Lower lobe of right lung (tissue), 2 donors: ENCODE measurements at places on chromosomes 12 and 14. TPM values are rescaled to one million over a fixed set of nuclear protein-coding genes. Genes with fewer than 3 reads are reported as not detected.

- no peak for DNase-seq
- peaks cover 6% of the 10 kb centered on the region for H3K4me1 ChIP-seq
- H3K36me3 ChIP-seq, result no peaks in the 10 kb centered on the region
- no peaks in the 10 kb centered on the region for H3K27me3 ChIP-seq
These were observed 123.3 kb downstream of the CEP83 start for GRCh38 chr12:94336211-94336925.

GRCh38 chr14:37088356-37089215 is 83.8 kb downstream of the SLC25A21 start:
- DNase-seq, result no peak
- H3K4me3 ChIP-seq, result no peak overlapping the region
- no peaks in the 10 kb centered on the region for H3K36me3 ChIP-seq
- no peak overlapping the region for H3K27ac ChIP-seq
- no peaks in the 10 kb centered on the region for H3K27me3 ChIP-seq
- no peaks in the 10 kb centered on the region for H3K4me1 ChIP-seq

The HCAR1 gene
- total RNA-seq, result 1.6 TPM

DNA sequence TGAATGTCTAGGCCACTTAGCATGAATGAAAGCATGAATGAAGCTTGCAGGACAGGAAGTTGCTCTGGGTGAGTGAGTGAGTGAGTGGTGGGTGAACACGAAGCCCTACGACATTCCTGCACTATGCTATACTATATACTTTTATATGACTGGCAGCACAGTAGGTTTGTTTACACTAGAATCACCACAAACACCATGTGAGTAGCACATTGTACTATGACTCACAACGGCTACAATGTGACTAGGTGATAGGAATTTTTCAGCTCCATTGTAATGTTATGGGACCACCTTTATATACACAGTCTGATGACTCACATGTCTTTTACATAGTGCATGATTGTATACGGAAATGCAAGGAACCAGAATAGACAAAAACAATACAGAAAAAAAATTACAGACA is 1480.2 kb downstream of the AACS start:
- no peaks in the 10 kb centered on the region for H3K36me3 ChIP-seq
- H3K27ac ChIP-seq, result no peak overlapping the region
- H3K27me3 ChIP-seq, result no peaks in the 10 kb centered on the region
- DNase-seq, result no peak
- H3K4me3 ChIP-seq, result no peak overlapping the region

DNA sequence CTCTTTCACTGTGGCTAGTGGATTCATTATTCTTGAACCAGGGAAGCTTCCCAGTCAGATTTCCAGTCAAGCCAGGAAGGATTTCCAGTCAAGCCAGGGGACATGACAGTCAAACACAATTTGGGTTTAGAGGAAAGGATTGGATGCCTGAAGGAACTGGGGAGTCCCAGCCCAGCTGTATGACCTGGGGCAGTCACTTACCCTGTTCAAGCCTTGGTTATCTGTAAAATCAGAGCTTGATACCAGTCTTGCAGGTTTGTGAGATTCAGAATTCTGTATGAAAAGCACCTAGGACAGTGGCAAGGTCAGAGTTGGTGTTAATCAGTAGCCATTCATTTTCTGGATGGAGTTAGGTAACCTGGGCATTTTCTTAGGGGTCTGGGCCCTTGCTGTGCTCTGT is 152.7 kb downstream of the CHST11 start:
- no peak for DNase-seq
- H3K4me1 ChIP-seq, result peaks cover 27% of the 10 kb centered on the region
- no peak overlapping the region for H3K27ac ChIP-seq

DNA sequence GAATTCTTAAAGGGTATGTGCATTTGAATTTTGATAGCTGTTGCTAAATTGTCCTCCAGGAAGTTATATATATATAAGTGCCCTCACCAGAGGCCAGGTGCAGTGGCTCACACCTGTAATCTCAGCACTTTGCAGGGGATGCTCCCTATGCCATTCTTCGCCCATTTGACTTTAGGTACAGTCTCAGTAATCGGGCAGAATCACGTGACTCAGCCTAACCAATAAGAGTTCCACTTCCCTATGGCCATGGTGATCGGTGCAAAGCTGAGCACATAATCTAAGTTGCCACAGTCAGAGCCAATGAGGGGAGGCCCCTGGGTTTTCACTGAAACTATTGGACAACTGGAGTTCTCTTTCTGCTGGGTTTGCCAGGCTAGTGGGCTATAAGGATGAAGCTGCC is 274.6 kb upstream of the TBX3 start:
- H3K4me3 ChIP-seq, result no peak overlapping the region
- H3K27ac ChIP-seq, result no peak overlapping the region

GRCh38 chr14:96181186-96182056 is 23.2 kb upstream of the BDKRB2 start:
- H3K36me3 ChIP-seq, result no peaks in the 10 kb centered on the region
- no peaks in the 10 kb centered on the region for H3K4me1 ChIP-seq
- H3K4me3 ChIP-seq, result no peak overlapping the region
- no peak overlapping the region for H3K27ac ChIP-seq
- no peak for DNase-seq

DNA sequence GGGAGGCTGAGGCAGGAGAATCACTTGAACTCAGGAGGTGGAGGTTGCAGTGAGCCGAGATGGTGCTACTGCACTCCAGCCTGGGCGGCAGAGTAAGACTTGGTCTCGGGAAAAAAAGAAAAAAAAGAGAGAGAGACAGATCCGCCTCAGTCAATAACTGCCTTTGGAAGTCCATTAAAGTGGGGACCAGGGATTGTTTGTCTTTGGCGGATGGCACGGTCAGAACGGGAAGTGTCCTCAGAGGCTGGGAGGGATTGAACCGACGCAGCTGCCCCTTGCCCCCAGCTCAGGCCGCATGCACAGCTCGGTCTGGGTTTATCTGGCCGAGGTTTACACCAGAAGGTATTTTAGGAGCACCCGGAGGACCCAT is 54.4 kb downstream of the TESC start:
- H3K4me3 ChIP-seq, result no peak overlapping the region
- H3K27me3 ChIP-seq, result no peaks in the 10 kb centered on the region
- no peak overlapping the region for H3K27ac ChIP-seq
- H3K4me1 ChIP-seq, result peaks cover 9% of the 10 kb centered on the region
- H3K36me3 ChIP-seq, result no peaks in the 10 kb centered on the region
- no peak for DNase-seq

DNA sequence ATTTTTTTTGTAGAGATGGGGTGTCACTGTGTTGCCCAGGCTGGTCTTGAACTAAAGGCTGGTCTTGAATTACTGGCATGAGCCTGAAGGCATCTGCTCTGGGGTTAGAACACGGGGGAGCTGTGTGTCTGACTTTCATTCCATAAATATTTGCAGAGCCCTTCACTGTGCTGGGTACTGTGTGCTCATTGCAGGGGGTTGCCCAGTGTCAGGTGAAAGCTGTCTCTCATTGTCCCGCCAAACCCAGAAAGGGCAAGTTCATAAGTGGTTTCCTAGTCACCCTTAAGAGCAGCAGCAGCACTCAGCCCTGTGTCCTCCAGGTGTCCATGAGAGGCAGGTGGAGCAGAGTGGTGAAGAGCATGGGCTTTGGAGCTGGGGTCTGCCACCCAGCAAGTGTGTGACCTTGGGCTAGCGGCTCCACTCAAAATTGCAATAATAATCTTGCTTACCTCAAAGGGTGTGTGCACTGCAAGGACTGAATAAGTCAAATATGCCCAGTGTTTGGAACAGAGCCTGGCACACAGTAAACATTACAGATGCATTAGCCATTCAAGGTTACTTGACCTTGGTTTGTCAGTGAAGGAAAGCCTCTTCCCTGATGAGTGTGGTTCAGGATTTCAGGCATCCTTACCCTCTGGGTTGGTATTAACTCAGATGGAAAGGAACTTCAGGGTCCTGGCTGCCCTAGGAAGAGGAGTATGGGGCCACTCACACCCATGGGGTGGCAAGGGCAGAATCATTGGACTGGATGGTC is 4.4 kb upstream of the SMIM41 start:
- H3K27ac ChIP-seq, result peak overlapping the region; percentile 31
- peaks cover 72% of the 10 kb centered on the region for H3K36me3 ChIP-seq
- no peaks in the 10 kb centered on the region for H3K27me3 ChIP-seq

The FAM181A gene
- total RNA-seq, result 6.4 TPM

- H3K4me3 ChIP-seq, result no peak overlapping the region
- no peak overlapping the region for H3K27ac ChIP-seq
- DNase-seq, result no peak
- H3K4me1 ChIP-seq, result peaks cover 31% of the 10 kb centered on the region
These were observed 5.8 kb downstream of the KDM2B start for GRCh38 chr12:121575051-121575450.

DNA sequence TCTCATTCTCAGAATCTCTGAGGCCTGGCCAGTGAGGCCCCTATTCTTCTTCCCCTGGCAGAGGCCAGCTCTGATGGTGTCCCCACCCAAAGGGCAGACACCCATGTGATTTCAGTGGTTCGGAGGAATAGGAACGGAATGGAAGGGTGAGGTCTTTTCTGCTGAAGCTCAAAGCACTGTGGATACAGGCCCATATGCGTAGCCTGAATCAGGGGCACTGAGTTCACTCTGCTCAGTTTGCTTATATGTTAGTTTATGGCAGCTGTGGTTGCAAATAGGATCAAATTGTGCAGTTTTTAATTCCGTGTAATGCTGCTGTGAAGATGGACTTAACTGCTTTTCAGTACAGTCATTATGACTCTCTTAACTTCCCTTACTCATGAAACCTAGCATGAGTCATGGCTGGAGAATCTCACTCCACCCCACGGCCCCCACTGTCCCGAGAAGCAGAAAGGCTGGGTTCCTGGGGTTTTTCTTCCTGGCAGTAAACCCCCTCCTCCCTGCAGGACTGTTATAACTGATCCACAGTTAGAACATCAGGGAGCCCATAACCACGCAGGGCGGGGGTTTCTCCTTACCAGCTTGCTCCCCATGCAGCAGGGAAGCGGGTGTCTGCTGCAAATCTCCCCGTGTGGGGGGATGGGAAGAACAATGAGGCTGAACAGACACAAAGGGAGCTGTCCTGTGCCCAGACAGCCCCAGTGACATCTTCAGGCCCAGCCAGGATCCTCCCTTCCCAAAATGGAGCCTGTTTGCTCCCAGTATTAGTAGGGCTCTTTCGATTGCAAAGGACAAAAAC is 122.7 kb downstream of the SLC38A6 start:
- peak overlapping the region; percentile 56 for H3K27ac ChIP-seq
- no peaks in the 10 kb centered on the region for H3K27me3 ChIP-seq
- H3K36me3 ChIP-seq, result no peaks in the 10 kb centered on the region
- peaks cover 44% of the 10 kb centered on the region for H3K4me1 ChIP-seq
- H3K4me3 ChIP-seq, result no peak overlapping the region

The TMEM119 gene
- total RNA-seq, result 13.4 TPM

- H3K36me3 ChIP-seq, result no peaks in the 10 kb centered on the region
- H3K27me3 ChIP-seq, result no peaks in the 10 kb centered on the region
- no peaks in the 10 kb centered on the region for H3K4me1 ChIP-seq
These were observed 717.3 kb downstream of the TRHDE start for GRCh38 chr12:72989458-72989947.

- peak overlapping the region; percentile 32 for H3K27ac ChIP-seq
- peaks cover 69% of the 10 kb centered on the region for H3K4me1 ChIP-seq
- H3K36me3 ChIP-seq, result no peaks in the 10 kb centered on the region
- H3K4me3 ChIP-seq, result no peak overlapping the region
These were observed 144.3 kb downstream of the CHST11 start for GRCh38 chr12:104600790-104601739.

The EP400 gene
- total RNA-seq, result 46.2 TPM

The TUNAR gene
- not detected for total RNA-seq

The CD4 gene
- 80.3 TPM for total RNA-seq

DNA sequence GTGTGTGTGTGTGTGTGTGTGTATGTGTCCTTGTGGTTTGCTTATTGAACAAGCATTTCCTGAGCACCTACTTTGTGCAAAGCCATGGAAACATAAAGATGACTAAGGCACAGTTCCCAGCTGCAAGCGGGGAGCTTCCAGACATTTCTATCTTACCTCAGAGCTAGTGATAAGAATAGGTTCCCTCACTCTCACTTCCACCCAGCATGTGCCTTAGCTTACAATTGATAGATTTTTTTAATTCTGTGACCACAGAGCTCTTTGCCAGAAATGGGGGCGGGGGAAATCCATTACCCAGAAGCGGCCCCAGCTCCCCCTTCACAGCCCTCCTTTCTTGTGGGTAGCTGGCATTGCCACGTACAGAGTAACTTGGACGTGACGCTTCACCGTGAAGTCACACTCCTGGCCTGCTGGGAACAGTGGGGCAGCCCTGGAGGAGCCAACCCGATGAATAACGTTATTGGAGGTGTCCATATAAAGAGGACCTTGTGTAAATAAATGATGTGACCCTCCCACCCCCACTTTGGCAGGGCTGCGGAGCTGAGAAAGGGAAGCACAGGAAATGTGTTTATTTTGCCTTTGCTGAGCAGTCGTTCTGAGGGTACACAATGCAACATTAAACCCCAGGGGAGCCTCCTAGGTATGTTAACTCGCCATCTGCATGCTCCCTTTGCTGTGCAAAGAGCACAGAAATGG is 238.9 kb downstream of the CHST11 start:
- no peak for DNase-seq
- H3K27me3 ChIP-seq, result no peaks in the 10 kb centered on the region
- no peak overlapping the region for H3K27ac ChIP-seq

DNA sequence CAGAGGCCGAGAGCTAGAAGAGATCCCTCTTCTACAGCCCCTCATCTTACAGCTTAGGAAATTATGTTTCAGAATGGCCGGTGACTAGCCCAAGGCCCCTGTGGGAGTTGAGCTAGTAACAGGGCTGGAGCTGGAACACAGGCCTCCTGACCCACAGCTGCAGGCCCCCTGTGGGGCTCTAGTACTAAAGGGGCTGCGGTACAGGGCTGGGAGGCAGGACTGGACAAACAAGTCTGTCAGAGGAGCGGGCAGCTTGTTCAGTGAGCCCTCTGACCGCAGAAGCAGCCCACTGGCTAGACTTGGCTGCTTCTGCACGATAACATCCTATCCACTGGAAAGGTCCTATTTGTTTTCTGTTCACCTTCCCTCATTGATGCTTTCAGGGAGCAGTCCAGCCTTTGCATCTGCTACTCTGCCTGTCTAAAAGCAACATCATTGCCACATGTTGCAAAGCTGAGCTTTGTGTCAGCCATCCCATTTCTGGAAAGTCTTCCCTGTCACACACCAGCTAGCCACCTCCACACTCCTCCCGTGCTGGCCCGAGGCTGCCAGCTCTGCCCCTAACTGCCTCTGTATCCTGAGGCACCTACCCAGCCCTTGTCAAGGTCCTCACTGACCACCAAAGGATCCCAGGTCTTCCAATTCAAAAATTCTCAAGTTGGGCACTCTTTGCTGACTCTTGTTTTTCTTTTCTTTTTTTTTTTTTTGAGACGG is 10.2 kb downstream of the PSMC1 start:
- no peaks in the 10 kb centered on the region for H3K4me1 ChIP-seq
- no peak overlapping the region for H3K27ac ChIP-seq
- H3K36me3 ChIP-seq, result peaks cover 95% of the 10 kb centered on the region

The ITPR2 gene
- 64.0 TPM for total RNA-seq

DNA sequence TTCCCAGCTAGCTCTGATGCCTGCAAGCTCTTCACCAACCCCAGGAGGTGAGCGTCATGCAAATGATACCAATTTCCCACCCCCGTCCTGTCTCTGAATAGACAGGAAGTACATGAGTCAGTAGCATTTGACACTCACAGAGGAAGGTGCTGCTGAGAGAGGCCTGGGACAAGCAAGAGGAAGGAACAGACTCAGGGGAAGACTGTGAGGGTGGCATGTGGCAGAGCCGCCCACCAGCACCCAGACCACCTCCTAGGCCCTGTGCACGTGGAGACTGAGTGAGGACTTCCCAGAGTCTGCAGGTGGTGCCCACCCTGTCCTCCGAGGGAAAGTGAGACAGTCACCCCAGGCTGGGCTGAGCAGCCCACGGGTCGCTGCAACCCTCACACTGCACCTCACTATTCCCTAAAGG is 199.5 kb upstream of the SFSWAP start:
- no peaks in the 10 kb centered on the region for H3K4me1 ChIP-seq
- H3K27ac ChIP-seq, result no peak overlapping the region
- DNase-seq, result no peak
- no peak overlapping the region for H3K4me3 ChIP-seq
